Right forelimb (tissue), 1 donor: ENCODE measurements at places on chromosomes 11 and 22.

DNA sequence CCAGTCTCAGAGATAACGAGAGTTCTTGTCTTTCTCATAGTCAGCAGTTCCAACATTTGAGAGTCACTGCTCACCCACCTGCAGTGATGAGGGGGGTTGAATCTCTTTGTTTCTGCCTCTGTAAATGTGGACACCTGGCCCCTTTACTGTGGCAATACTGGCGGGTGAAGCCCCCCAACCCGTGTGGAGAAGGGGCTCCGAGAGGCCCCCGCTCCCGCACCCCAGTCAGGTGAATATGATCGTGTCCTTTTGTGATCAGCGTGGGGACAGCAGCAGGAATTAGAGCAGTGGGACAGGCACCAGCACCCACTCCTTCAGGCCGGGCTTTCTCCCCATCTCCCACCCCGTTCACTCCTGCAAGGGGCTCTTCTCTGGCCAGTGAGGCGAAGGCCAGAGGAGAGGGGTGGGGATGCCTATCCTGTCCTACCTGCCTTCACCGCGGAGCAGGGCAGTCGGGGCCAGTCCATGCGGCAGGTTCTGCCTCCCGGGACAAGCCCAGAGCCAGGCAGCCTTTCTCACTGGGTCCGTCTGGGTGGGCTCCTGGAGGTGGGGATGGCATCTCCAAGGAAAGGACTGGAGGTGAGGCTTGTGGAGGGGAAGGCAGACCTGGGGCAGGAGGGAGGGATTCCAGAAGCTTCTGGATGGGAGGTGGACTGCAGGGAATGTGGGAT, 12.7 kb upstream of the CELSR1 start:
- DNase-seq, result no peak

DNA sequence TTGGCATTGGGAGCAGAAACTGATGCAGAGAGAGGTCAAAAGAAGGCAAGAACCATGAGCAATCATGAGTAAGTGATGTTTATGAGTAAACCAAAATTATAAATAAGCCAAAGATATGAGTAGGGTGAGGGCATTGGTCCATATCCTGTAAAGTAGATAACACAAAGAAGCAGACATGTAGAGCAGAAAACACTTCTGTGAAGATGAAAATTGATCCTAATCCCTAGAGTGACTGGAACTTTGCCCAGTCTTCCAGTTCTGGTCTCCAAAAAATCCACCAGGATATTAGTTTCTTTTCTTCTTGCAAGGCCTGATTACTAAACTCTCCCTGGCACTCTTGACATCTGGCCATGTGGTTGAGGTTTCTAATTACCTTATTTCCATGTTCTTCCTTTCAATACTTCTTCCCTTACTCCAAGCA, 13.7 kb upstream of the DRD2 start:
- no peak for DNase-seq

GRCh38 chr11:128434411-128434810, 152.9 kb downstream of the ETS1 start:
- DNase-seq, result no peak

GRCh38 chr11:71065841-71066240, 186.5 kb downstream of the SHANK2 start:
- no peak for DNase-seq

GRCh38 chr22:45968003-45968650, 8.8 kb downstream of the WNT7B start:
- DNase-seq, result no peak

GRCh38 chr11:96339706-96340554, 3.1 kb downstream of the MAML2 start:
- no peak for DNase-seq

GRCh38 chr11:67344264-67344663, 9.1 kb downstream of the POLD4 start:
- no peak for DNase-seq

DNA sequence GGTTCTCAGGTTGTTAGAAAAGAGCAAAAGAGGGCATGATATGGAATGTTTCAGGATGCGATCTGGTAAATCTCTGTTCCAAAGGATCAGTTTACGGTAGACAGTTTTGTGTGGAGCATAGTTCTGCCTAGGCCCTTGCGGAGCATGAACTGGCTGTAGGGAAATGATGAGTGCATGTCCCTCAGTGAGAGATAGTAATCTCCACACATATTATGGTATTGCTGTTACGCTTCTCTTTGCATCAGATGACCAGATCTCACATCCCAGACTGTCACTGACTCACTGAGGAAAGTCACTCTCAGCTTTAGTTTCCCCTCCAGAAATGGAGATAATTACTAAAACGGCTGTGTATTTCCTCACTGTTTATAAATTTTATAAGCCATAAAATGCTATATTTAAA, 836.0 kb downstream of the JRKL start:
- DNase-seq, result no peak

DNA sequence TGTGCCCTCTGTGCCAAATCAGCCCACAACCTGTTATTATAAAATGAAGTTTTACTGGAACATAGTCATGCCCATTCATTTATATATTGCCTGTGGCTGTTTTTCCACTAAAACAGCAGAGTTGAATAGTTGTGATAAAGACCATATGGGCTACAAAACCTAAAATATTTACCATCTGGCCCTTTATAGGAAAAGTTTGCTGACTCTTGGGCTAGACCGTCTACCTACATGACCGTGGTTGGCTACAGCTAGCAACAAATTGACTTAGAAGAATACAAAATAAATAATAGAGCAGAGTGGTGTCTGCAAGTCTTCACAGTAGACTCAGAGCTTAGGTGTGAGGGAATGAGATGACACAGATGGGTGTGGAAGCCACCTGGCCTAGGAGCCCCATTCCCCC, 11.2 kb upstream of the IL18BP start:
- no peak for DNase-seq

- DNase-seq, result no peak
These were observed 3.8 kb upstream of the CYB5R2 start for GRCh38 chr11:7677071-7677470.

DNA sequence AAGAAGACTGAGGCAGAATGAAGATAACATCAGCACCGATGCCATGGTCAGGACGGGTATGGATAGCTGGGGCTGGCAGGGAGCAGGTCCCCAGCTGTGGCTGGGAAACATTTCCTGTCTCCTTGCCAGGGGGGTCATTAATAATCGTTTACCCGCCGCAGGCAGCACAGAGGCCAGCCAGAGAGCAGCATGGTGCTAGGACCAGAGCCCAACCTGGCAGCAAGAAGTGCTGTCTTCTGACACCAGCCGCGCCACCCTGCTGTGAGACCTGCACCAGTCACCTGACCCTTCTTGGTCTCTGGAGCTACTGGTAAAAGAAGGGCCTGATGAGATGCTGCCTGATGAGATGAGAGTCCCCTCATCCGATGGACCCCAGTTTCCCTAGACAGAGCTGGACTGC, 36.3 kb downstream of the PDE2A start:
- no peak for DNase-seq

DNA sequence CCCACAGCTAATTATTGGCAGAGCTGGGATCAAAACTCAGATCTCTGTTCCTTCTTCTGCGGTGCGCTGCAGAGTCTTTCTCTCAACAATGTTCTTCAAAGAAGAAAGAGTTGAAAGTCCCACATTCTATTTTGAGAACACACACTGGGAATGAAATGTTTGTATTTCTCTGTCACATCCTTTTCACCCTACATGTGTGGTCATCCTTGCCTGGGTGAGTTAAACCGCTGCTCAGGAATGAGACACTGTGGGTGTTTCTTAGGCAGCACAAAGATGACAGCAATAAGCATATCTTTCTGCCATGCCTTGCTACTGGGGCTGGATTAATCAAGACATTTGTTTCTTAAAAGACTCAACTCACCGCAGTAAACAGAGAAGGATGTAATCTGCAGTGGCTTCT, 222.6 kb downstream of the LARGE1 start:
- no peak for DNase-seq

DNA sequence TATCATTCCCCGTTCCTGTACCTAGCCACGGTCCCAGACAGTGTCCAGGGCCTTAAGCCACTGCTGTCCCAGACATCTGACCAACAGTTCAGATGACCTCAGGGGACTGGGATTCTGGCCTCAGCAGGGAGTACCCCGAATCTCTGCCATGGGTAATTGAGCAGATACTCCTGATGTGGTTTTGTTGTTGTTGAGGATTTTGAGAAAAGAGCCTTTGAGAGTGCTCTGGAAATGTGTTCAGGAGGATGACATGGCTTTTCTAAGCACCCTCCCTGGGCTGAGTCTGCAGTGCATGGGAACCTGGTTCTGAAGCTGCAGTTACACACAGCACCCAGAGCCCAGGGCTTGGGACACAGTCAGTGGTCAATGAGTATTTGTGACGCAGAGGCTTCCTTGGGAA, 30.4 kb downstream of the ADAMTS15 start:
- peak; percentile 23 for DNase-seq

DNA sequence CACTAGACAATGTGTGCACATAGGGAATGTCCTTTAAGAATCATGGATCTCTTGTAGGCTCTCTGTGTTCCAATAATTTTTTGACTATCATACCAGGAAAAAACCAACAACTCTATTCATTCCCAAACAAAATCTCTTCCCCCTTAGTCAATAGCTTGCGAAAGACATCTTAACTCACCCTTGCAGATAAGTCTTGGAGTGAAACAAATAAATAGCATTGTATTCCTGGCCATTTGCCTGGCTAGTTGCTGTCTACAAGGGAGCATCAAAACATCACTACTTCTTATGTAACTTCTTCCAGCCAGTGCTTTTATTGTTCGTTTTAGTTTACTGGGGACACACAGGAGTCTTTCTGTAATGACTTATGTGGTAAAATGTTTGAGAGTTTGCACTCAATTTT, 29.4 kb downstream of the SCN3B start:
- DNase-seq, result no peak

DNA sequence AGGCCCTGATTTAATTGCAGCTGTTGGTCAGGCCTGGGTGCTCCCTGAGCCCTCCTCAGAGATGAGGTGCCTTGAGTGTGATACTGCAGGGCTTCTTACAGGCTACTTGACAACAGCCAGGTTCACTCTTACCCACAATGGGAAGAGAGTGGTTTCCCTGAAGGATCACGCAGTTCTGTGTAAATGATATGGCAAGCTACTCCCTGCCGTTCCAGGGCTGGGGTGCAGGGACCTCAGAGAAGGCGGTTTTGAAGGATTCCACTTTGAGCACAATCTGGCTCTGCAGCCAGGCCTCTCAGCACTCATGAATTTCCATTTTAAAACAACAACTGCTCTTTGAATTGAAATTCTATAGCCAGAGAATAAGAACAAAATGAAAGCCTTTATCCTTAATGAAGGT, 92.9 kb downstream of the SLC17A6 start:
- DNase-seq, result peak; percentile 46

DNA sequence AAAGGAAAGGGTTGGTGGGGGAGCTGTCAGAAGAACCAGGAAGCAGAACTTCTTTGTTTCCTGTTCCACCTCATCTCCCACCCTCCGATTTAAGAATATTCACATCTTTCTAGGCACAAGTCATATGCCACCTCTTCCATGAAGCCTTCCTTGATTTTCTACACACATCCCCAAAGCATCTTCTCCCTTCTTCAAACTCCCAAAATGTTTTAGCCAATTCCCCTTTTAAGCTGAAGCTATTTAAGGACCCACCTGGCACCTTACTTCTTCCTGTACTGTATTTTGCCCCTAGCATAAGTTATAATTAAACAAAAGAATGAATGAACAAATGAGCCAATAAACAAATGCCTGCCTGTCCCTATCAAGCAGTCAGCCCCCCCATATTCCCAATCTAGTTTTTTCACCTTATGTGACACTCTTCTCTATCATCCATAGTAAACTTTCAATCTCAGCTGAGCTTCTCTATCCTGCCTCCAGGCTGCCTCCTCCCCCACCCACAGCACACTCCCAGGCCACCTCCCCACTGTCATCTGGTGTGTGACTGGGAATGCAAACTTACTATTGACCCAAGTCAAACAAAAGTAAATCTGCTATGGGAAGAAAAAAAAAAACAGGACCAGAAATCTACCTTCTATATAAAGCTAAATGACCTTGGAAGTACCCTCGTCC, 3.9 kb downstream of the TNKS1BP1 start:
- DNase-seq, result no peak

- DNase-seq, result no peak
These were observed 385.0 kb downstream of the CTTN start for GRCh38 chr11:70783356-70783755.

- no peak for DNase-seq
These were observed 81.4 kb upstream of the CD82 start for GRCh38 chr11:44483919-44484610.

DNA sequence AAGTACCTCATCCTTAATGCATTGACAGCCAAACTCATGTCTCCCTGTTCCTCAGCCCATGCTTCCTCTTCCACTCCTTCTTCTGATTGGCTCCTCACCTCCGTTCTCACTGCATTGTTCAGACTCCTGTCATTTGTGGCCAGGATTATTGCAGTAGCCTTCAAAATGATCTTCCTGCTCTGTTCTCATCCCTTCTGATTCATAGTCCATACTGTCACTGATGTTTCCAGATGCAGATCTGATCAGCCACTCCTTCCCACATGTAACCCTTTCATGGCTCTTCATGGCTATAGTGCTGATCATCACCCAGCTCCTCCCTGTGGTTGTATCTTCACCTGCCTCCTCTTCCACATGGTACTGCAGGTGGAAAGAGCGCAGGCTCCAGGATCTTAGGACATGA, 71.7 kb downstream of the DEPDC5 start:
- no peak for DNase-seq

- no peak for DNase-seq
These were observed 2.9 kb upstream of the LRRC32 start for GRCh38 chr11:76673176-76674142.

GRCh38 chr11:124538019-124538418, 5.4 kb downstream of the OR8B12 start:
- no peak for DNase-seq

DNA sequence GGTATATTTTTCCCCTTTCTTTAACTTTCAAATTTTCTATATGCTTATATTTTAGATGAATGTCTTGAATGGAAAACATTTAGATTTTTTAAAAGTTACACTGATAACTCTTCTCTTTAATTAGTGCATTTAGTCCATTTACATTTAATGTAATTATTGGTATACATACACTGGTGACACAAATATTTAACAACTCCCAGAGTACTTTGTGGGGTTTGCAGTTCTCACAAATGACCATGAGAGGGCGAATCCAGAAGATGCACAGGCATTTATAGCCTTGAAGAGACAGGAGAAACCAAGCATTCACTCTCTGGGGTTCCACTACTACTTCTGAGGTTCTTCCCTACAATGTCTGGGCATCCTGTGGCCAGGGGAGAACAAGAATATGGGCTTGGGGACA, 125.1 kb downstream of the TIMP3 start:
- no peak for DNase-seq

GRCh38 chr11:63915961-63916836, 765 bp downstream of the RCOR2 start:
- peak; percentile 78 for DNase-seq

GRCh38 chr11:57751676-57752253, at the start of gene BTBD18:
Gene BTBD18, minus strand, starts transcription at chr11:57751819. Its CDS starts 631 bp downstream, at chr11:57751188.
- no peak for DNase-seq

GRCh38 chr11:2306452-2306823, 4.6 kb downstream of the TSPAN32 start:
- DNase-seq, result peak; percentile 95

- DNase-seq, result no peak
These were observed 66.3 kb upstream of the CHRM4 start for GRCh38 chr11:46457659-46458424.
